ENCODE measurements at places on chromosomes 12 and 14.

- H3K4me1 ChIP-seq: no peaks in the 10 kb centered on the region
- H3K27me3 ChIP-seq: no peaks in the 10 kb centered on the region
- H3K27ac ChIP-seq: no peak overlapping the region
- no peak for DNase-seq
Observed at GRCh38 chr14:77825895-77826519, 26.1 kb downstream of the ADCK1 start.

DNA sequence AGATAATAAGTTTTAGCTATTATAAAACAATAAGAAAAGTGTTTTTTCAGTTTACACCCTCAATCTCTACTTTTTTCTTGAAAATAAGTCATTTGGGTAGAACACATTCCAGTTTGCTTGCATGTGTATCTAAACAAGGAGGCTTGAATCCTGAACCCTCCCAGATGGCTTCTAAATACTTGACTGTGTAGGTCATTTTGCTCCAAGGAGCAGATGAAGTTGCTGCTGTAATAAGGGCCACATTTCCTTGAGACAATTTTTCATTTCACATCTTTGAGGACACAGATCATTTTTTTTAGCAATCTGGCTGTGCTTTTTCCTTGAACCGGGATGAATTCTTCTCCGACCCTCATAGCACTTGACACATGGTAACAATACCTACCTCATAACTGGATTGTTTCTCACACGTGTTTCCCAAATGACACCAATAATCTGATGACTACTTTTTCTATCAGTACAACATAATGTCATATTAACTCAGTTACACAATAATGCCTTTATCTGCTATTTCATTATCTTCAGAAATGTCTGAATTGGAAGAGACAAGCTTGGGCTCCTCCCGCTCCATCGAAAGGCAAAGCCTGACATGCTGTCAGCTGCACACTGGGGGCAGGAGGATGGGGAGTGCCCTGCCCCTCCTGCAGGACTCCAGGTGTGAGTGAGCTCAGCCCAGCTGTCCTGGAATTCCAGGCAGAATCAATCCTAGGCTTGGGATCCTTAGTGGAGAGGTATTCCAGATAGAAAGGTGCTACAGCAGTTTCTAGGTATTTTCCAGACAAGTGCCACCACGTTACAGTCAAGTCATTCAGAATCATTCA, 30.9 kb downstream of the GPHB5 start:
- H3K4me1 ChIP-seq: no peaks in the 10 kb centered on the region
- H3K4me3 ChIP-seq: no peak overlapping the region
- no peaks in the 10 kb centered on the region for H3K27me3 ChIP-seq
- H3K27ac ChIP-seq: no peak overlapping the region

- no peaks in the 10 kb centered on the region for H3K36me3 ChIP-seq
- no peak overlapping the region for H3K27ac ChIP-seq
- DNase-seq: no peak
- no peaks in the 10 kb centered on the region for H3K4me1 ChIP-seq
- H3K27me3 ChIP-seq: no peaks in the 10 kb centered on the region
Observed at GRCh38 chr14:22036541-22037239, 363.1 kb upstream of the OR4E1 start.

DNA sequence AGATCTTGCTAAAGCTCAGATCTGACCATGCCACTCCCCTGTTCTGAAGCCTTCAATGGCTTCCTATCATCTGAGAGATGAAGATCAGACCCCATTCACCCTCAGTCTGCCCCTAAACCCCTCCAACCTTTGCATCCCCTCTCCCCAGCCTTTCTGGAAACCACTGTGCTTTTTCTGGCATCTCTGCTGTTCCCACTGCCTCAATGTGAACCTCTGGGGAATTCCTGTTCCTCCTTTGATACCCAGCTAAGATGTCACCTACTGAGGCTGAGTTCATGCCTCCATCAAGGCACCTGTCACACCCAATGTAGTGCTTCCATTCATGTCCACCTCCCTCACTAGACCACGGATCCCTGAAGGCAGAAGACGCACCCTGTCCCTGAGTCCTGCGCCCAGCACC, 19.3 kb downstream of the CYP46A1 start:
- H3K4me3 ChIP-seq: no peak overlapping the region
- no peak overlapping the region for H3K27ac ChIP-seq
- DNase-seq: no peak
- H3K36me3 ChIP-seq: peaks cover 2% of the 10 kb centered on the region
- no peaks in the 10 kb centered on the region for H3K4me1 ChIP-seq

DNA sequence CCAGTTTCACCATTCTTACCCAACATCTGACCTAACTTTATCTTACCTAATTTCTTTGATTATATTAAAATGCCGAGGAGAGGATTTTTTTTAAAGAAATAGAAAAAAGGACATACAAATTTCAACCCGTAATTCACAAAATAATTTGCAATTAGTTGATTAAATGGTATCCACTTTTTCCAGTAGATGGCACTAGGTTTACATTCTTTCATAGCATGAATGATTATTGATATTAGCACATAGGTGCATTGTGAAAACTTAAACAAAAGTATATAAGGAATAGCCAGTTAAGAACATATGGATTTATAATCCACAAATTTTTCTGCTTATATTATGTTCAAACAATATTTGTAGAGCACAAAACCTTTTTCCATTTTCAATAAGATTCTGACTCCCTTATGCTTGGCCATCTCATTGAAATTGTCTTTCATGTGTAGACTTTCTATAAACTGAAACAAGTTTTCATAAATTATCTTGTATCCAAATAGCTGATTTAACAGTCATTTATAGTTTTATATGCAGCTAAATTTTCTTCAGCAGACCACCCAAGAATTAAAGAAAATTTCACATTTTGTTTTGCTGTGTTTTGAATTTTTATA, 35.3 kb downstream of the MSRB3 start:
- peaks cover 3% of the 10 kb centered on the region for H3K4me1 ChIP-seq
- H3K27me3 ChIP-seq: no peaks in the 10 kb centered on the region
- H3K36me3 ChIP-seq: no peaks in the 10 kb centered on the region
- DNase-seq: no peak

DNA sequence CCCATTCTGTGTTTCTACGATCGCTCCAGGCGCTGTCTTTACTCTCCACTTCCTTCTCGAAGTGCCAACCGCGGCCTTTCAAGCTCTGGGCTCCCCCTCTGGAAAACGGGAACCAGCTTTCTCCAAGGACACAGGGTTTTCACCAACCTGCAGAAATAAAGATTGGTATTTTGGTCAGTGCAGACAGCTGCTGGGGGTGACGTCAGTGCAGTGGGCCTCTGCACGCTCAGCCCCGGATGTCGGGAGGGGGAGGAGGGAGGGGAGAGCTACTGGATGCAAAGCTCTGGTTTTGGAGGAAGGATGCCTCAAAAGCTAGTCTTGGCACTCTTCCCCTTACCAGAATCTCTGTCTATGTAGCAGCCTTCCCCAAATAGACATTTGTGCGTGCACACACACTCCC, 19.9 kb downstream of the HRK start:
- peak overlapping the region; percentile 9 for H3K27ac ChIP-seq
- peaks cover 5% of the 10 kb centered on the region for H3K27me3 ChIP-seq
- H3K4me3 ChIP-seq: peak overlapping the region; percentile 16
- peaks cover 25% of the 10 kb centered on the region for H3K4me1 ChIP-seq
- DNase-seq: peak; percentile 29
- H3K36me3 ChIP-seq: no peaks in the 10 kb centered on the region

GRCh38 chr12:48969833-48970701, 1.5 kb downstream of the WNT10B start:
- no peak for DNase-seq
- H3K36me3 ChIP-seq: no peaks in the 10 kb centered on the region
- H3K4me3 ChIP-seq: peak overlapping the region; percentile 0
- peaks cover 28% of the 10 kb centered on the region for H3K4me1 ChIP-seq
- peaks cover 68% of the 10 kb centered on the region for H3K27me3 ChIP-seq

- H3K4me1 ChIP-seq: no peaks in the 10 kb centered on the region
- H3K36me3 ChIP-seq: no peaks in the 10 kb centered on the region
- no peak overlapping the region for H3K4me3 ChIP-seq
- DNase-seq: no peak
- no peak overlapping the region for H3K27ac ChIP-seq
- no peaks in the 10 kb centered on the region for H3K27me3 ChIP-seq
Observed at GRCh38 chr14:24278424-24278823, 7.0 kb upstream of the RABGGTA start.

DNA sequence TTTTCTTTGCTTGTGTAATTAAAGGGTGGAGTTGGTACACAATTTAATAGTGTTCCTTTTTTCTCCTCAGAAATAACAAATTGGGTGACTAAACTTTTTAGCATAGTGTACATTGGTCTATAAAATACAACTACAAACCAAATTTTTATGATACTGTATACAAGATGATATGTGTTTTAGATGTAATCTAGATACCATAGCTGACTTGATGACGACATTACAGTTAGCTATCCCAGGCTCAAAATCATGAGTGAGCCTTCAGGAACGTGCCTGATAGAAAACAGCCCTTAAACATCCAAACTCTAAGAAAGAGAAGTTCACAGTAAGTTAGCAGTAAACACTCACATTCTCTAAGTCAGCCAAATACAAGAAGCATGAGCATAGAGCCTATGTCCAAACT, 99.0 kb upstream of the SSTR1 start:
- no peak overlapping the region for H3K27ac ChIP-seq
- H3K36me3 ChIP-seq: no peaks in the 10 kb centered on the region
- no peak for DNase-seq
- H3K4me3 ChIP-seq: no peak overlapping the region
- no peaks in the 10 kb centered on the region for H3K27me3 ChIP-seq

GRCh38 chr12:68446384-68446783, 114.2 kb upstream of the MDM1 start:
- no peaks in the 10 kb centered on the region for H3K36me3 ChIP-seq
- DNase-seq: no peak
- no peak overlapping the region for H3K27ac ChIP-seq
- no peaks in the 10 kb centered on the region for H3K4me1 ChIP-seq
- no peak overlapping the region for H3K4me3 ChIP-seq
- no peaks in the 10 kb centered on the region for H3K27me3 ChIP-seq

GRCh38 chr12:103205906-103206305, 248.4 kb downstream of the ASCL1 start:
- H3K27ac ChIP-seq: no peak overlapping the region
- H3K4me1 ChIP-seq: no peaks in the 10 kb centered on the region
- H3K4me3 ChIP-seq: no peak overlapping the region

DNA sequence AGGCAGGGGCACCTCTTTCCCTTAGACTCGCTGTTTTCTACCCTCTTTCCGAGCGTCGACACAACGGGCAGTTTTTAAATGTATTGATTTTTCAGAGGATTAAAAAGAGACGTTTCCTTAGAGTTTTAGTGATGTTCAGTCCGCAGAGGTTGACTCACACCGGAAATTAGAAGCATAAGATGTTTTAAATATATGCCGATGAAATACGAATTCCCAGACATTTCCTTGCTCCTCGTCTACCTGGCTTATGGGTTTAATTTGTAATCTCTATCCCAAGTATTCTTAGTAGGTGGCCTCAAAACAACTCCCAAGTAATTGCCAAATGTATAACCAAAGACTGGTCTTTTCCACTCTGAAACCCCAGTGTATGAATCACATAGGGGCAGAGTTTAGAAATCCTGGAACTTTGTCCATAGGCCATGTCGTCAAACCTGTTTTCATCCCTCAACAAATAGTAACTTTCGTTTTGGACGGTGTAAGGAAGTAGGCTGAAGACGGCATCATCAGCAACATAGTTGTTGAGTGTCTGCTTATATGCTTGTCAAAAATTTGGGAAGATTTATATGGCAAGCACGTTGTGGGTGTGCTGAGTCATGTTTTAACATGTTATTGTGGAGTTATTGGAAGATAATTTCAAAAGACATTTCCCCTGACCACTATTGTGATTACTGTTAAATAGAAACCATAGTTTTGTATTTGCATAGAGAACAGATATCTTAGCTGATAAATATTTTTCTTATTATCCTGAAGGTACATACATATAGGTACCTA, 824 bp downstream of the TBK1 start:
- peak overlapping the region; percentile 95 for H3K27ac ChIP-seq
- no peaks in the 10 kb centered on the region for H3K36me3 ChIP-seq
- no peaks in the 10 kb centered on the region for H3K27me3 ChIP-seq
- H3K4me3 ChIP-seq: peak overlapping the region; percentile 77

DNA sequence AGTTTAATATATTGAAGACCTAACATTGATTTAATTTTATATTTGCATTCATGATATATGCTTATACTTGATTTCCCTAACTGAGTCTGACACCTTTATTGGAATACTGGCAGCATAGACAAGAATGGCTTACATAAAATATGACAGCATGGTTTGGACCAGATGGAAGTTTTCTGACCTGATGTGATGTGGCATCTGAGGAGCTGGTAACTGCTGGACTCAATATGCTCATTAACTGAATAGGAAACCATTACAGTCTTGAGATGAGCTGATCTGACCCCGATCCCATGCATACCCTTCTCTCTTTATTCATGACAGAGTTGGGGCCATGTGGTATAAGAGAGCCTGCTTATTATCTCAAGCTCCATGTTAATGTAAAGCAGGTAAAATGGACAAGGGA, 604.8 kb upstream of the SEL1L start:
- no peaks in the 10 kb centered on the region for H3K4me1 ChIP-seq
- no peaks in the 10 kb centered on the region for H3K27me3 ChIP-seq
- DNase-seq: no peak
- H3K36me3 ChIP-seq: no peaks in the 10 kb centered on the region
- H3K27ac ChIP-seq: no peak overlapping the region

DNA sequence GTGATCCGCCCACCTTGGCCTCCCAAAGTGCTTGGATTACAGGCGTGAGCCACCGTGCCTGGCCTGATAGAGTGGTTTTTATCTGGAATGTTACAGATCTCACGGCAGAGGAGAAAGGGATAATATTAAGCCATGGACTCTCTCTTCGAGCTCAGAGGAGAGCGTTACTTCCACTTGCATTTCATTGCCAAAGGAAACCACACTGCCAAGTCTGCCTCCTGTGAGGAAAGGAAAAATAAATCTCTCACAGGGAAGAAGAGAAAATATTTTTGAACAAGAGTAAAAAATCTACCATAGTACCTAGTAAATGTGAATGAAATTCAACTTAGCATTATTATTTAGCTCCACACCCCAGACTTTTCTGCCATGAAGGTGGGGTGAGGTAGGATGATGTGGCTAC, 319.2 kb upstream of the PRICKLE1 start:
- H3K4me3 ChIP-seq: no peak overlapping the region
- no peaks in the 10 kb centered on the region for H3K36me3 ChIP-seq
- no peaks in the 10 kb centered on the region for H3K4me1 ChIP-seq

GRCh38 chr14:79028281-79028680, 858.1 kb downstream of the NRXN3 start:
- H3K4me1 ChIP-seq: no peaks in the 10 kb centered on the region
- H3K27me3 ChIP-seq: no peaks in the 10 kb centered on the region
- no peak overlapping the region for H3K4me3 ChIP-seq
- no peaks in the 10 kb centered on the region for H3K36me3 ChIP-seq

All from tibial artery (tissue), 4 donors.